Right lobe of liver (tissue), 6 donors: ENCODE measurements at places on chromosomes 12 and 14. TPM values are rescaled to one million over a fixed set of nuclear protein-coding genes. Genes with fewer than 3 reads are reported as not detected.
A peak's percentile ranks its signal among the peaks of the same experiment; 100 is the strongest.

Gene SLC5A8
- not detected for total RNA-seq

Gene MRPL52
- total RNA-seq, result 96.6 TPM

DNA sequence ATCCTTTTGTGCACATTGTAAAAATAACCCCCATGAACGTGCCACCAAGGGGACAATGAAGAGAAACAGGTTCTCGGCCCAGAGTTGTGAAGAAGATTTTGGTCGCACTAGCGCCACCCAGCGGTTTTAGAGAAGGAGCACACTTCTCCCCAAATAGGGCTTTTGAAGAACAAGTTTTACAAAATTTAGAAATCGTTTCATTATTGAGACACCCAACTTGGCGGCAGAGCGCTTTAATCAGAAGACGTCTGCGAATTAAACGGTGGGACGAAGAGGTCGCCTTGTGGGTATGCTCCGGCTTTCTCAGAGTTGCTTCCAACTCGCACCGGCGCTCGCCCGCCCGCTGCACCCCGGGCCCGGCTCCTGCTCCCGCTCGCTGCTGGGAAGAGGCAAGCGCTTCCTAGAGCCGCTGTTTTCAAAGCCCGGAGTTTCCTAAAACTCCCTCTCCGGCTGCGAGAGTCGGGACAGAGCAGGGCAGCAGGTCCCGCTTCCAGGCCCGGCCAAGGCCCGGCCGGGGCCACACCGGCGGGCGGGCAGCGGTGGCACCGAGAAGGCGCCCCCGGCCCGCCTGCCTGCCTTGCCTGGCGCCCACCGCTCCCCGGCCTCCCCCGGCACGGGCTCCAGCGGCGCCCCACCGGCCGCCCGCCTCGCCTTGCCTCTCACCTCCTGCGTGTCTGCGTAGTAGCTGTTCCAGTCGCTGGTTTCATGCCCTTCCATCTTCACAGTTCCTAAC lies 645 bp downstream of the FOXA1 start:
- H3K36me3 ChIP-seq, result no peaks in the 10 kb centered on the region
- H3K4me1 ChIP-seq, result no peaks in the 10 kb centered on the region
- peak overlapping the region; percentile 97 for H3K27ac ChIP-seq
- no peaks in the 10 kb centered on the region for H3K27me3 ChIP-seq
- DNase-seq, result peak; percentile 86

DNA sequence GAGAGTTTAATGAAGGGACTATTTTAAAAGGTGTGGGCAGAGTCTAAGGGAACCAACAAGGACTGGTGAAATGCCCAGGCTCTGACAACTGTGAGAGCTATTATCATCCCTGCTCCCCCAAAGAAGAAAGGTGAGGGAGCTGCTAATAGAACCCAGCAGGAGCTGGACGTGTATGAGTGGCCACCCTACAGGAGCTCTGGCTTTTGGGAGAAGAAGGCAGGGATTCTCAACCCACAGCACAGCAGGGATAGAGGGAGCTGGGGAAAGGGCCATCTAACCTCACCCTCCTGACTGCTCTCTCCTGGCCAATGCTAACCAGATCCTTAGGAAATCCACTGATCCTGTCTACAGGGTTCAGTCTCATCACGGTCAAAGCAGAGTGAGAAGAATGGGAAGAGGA lies 57.1 kb downstream of the GRIN2B start:
- H3K4me3 ChIP-seq, result no peak overlapping the region
- no peak overlapping the region for H3K27ac ChIP-seq
- H3K4me1 ChIP-seq, result no peaks in the 10 kb centered on the region
- H3K27me3 ChIP-seq, result no peaks in the 10 kb centered on the region
- no peak for DNase-seq
- no peaks in the 10 kb centered on the region for H3K36me3 ChIP-seq
